ENCODE measurements at places on chromosomes 4 and X.

DNA sequence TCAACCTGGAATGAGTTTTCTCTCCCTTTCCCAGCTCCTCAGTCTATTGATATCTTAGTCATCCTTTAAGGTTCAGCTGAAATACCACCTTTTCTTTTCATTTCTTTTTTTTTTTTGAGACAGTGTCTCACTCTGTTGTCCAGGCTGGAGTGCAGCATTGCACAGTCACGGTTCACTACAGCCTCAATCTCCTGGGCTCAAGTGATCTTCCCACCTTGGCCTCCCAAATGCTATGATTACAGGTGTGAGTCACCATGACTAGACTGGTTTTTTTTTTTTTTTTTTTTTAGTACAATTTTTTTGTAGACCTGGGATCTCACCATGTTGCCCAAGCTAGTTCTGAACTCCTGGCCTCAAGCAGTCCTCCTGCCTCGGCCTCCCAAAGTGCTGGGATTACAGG lies 28.9 kb downstream of the AFF1 start:
- no peak for DNase-seq

GRCh38 chr4:71303287-71303686 lies 35.5 kb upstream of the SLC4A4 start:
- DNase-seq, result no peak

DNA sequence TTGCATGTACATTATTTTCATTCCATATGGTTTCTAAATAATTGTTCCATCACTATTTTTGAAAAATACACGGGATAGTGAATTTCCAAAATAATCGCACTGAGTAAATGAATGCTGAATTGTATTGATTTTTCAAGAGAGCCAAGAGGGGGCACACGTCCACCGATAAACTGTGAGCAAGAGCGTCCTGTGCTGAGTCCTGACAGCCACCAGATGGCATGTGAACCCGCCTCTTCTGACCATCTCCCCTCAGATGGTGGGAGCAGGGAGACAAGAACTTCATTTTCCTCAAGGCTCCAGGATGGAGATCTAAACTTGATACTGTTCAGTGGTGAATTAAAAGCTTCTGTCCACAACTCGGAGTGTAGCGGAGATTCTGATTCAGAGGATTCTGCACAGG lies 30.6 kb upstream of the IL9R start:
- DNase-seq, result no peak

- no peak for DNase-seq
These were observed 57.1 kb downstream of the PDLIM5 start for GRCh38 chr4:94508806-94509205.

GRCh38 chrX:142156567-142156966 lies 48.5 kb downstream of the MAGEC2 start:
- DNase-seq, result no peak

DNA sequence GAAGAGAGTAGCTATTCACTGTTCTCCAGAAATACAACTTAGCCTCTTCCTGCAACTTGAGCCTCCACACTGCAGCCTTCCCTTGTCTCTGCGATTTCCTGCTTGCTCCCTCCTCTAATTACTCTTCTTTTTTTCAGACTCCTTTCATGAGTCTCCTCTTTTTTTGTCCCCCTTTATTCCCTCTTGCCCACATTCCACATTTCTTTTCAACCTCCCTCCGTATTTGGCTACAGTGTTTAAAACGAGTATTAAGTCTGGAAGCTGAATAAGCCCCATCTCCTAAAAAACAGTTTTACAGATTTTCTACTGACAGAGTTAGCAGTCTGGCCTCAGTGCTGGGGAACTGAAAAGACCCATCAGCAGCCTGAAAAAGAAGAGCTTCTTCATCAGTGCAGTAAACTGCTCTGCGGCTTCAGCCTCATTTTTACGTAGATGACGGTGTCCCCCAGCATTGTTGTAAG lies 141.5 kb downstream of the TENM3 start:
- DNase-seq, result no peak

DNA sequence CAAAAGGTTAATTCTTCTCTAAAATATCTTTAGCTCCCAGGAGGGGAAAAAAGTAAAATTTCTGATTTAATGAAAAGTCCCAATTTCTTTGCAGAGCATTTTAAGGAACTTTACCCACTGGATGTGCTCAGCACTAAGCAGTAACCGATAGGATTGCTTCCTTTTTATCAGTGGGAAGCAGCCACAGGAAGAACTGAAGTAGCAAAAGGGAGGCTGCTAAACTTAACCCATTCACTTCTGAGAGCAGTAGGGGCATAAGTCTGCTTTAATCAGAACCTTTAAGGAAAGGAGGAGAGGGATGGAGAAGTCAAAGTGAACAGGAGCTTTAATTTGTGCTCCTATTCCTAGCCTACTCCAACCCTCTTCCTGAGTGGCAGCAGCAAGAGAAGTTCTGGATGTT lies at the start of gene F8:
Gene F8, minus strand, starts transcription at position 139 of the 400 bp plus-strand sequence. CDS start 171 bp downstream, outside the sequence.
- DNase-seq, result no peak

DNA sequence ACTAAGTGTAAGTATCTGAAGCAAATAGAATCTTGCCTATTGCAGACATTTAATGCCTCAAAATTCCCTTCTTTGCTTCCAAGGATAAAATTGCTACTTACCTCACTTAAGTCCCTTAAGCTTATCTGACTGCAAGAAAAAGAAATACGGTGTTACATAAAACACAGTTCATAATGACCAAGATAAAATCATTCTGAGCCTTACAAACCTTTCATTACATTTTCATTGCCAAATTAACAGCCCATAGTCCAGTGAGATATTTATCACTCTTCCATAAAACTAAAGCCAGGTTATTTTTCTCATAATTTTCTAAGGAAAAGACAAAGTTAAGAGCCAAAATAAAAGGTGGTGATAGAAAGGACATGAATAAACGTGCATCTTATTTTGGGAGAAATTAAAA lies 74.9 kb upstream of the ZNF518B start:
- DNase-seq, result no peak

DNA sequence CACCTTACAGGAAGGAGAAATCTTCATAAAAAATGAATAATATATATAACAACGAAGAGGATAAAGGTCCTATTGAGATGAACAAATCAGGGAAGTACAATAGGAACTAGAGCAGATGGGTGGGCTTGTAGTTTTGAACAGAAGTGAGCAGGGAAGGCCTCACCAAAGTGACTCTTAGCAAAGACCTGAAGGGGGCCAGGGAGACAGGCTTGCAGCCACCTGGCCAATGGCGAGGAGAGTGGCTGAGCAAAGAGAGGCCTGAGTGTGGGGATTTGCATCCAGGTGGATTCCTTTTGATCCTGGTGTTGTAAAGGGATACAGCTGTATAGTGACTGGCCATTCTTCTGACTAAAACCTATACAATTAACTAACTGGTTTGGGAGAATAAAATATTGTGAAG lies 354.1 kb downstream of the CAMK2D start:
- no peak for DNase-seq

DNA sequence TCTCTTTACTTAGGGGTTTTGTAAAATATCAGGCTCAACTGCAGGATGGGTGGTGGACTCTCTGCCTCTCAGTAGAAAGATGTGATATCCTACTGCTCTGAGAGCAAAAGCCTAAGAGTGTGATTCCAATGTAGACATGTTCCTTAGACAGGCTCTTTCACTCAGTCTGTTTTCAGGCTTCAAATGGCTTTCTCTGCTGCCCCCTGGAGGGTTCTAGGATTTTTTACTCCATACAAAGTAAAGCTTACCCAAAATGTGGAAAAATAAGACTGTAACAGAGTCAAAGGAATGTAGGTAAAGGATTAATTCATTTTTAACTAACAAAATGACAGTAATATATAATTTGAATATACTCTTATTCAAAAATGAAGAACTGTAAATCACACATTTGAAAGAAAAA lies 32.1 kb downstream of the ZGRF1 start:
- peak; percentile 35 for DNase-seq

DNA sequence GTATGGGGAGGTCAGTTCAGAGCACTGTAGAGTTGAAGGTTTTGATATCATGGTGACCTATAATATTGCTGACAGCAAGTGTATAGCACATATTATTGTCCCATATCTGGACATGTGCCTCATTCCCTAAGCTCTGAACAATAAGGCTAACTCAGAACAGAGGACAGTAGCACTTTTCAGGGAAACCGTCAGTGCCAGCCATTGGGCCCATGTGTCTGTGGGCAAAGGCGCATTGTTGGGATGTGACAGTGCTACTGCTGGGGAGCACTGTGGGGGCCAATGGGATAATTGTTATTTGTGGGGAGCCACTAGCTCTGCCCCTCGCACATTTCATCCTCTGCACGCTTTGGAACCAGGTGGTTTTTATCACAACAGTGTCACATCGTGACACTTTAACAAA lies 136.2 kb downstream of the ELOVL6 start:
- no peak for DNase-seq

DNA sequence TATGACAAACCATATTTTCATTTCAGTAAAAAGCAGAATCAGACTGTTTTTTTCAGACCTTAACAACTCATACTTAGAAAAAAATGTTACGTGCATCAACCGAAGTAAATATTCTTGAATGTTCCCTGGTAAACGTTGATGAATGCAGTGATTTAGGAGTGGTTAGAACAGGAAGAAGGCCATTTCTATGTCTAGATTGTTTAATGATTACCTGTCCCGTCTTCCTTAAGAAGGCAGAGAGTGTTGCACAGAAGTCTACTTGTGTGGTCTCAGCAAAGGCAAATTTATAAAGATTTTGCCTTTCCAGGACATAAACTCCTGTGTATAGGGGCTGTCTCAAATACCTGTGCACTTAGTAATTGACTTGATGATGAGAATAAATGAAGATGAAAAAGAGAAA lies 134.5 kb downstream of the MGST2 start:
- DNase-seq, result no peak

- DNase-seq, result no peak
These were observed 23.0 kb downstream of the MAP7D3 start for GRCh38 chrX:136227948-136228838.

DNA sequence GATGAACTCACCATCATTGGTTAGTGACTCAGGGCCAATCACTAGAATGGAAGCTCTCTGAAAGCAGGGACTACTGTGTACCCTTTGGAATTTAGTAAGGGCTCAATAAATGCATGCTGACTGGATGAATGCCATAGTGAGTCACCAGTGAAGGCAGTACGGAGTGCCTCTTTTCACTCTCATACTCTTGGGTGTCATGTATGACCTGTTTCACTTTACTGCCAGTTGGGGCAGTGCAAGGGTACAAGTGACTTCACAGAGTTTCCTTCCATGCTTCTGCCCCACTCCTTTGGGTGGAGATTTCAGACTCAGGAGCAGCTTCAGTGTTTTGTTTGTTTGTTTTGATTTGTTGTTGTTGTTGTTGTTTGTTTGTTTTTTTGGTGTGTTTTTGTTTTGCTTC lies 57.7 kb downstream of the SOX3 start:
- no peak for DNase-seq

- DNase-seq, result peak; percentile 36
These were observed 102.3 kb downstream of the PSAPL1 start for GRCh38 chr4:7332216-7333023.

- DNase-seq, result no peak
These were observed 1.7 kb upstream of the SRPX2 start for GRCh38 chrX:100642290-100642689.

DNA sequence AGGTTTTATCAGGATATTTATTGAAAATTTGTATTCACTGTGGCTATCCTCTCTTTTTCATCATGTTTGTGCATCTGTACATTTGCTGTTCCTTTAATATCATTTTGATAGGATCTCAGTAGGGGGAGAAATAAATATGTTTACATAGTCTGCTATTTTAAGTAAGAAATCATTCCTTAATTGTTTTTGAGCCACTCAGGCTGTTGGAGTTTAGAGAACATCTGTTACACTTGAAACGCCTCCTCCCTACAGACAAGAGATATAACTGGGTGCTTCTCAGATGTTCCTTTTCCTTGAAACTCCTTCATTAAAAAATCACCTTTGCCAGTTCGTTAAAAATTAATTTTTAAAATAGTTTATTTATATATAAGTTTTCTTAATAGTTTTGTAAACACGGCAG lies 59.4 kb downstream of the QRFPR start:
- DNase-seq, result no peak

DNA sequence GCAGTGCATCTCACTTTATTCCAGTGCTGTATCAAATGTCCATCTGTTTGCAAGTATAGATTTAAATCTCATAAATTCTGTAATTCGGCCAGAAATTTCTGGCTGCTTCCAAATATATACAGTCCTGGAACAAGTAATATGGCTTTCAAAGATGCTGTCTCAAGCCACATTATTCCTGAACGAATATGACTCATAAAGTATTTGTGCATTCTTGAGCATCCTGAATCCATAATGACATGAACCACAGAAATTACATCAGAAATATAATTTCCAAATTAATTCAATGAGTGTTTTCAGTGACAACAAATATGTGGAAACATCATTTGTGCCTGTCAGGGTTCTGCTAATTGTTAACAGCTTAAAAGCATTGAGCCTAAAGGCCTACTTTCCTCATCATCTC lies 140.9 kb upstream of the HPGD start:
- peak; percentile 19 for DNase-seq

DNA sequence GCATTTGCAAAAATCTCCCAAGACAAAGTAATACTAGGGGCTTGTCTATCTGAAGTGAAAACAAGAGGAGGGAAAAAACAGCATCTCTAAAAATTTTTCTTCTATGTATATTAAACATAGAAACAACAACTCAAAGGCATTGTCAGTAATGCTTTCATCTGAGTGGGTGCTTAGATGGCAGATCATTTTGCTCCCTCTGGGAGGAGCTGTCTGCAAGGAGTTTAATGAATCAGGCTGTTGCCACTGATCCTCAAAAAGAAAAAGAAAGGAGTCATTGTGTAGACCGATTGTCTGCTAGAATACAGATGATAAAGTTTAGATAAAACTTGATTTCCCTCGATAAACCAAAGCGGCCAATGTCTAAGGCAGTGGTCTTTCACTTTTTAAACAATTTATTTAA lies 49.7 kb upstream of the KLHL8 start:
- peak; percentile 9 for DNase-seq

DNA sequence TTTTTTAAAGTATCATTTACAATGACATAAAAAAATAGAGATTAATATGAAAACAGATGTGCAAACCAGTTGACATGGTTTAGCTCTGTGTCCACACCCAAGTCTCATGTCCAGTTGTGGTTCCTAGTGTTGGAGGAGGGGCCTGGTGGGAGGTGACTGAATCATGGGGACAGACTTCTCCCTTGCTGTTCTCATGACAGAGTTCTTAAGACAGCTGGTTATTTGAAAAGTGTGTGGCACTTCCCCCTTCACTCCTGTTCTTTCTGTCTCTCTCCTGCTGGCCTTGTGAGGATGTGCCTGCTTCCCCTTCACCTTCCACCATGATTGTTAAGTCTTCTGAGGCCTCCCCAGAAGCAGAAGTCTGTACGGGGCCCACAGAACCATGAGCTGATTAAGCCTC lies 23.8 kb downstream of the CNOT6L start:
- no peak for DNase-seq

GRCh38 chrX:65706041-65706828 lies 38.8 kb downstream of the MSN start:
- no peak for DNase-seq

DNA sequence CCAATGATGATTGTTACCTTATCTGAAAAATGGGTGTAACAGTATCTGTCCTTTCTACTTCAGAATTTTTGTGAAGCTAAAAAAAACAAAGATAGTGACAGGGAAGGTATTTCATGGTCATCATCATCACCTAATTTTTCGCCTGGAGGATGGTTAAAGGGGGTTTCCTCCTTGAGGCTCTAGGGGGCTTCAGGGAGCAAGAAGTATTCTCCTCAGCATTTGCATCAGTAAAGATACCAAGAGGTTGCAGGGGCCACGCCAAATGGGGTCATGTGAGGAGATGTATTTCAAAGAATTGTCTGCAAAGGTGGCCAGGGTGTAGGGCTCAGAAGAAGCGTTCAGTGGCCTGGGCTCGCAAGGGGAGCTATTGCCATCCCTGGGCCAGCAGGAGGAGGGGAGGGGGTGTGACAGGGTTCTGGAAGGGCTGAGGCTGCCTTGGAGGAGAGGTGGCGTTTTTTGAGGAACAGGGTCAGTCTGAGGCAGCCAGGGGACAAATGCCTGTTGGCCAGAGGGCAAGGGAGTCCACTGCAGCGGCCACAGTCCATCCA lies 7.3 kb upstream of the NSG1 start:
- no peak for DNase-seq

All from non-pigmented ciliary epithelial cell (primary cell).